Foreskin keratinocyte (primary cell): ENCODE measurements at places on chromosomes 2 and 18. TPM values are rescaled to one million over a fixed set of nuclear protein-coding genes. Genes with fewer than 3 reads are reported as not detected.

LRRTM4 gene
- not detected in 2 replicates for total RNA-seq

CPO gene
- total RNA-seq = not detected in 2 replicates

PPP1R1C gene
- 7.3 and 8.1 TPM in 2 replicates for total RNA-seq

TRIM43 gene
- total RNA-seq = not detected in 2 replicates

CAB39 gene
- 179 and 191 TPM in 2 replicates for total RNA-seq

ALPI gene
- not detected in 2 replicates for total RNA-seq

GPR17 gene
- total RNA-seq = not detected in 2 replicates

OBSL1 gene
- total RNA-seq = 32.0 and 33.7 TPM in 2 replicates

TTC32 gene
- 4.2 and 5.2 TPM in 2 replicates for total RNA-seq

PDK1 gene
- 7.1 and 7.8 TPM in 2 replicates for total RNA-seq

PID1 gene
- 7.7 and 8.6 TPM in 2 replicates for total RNA-seq

STARD6 gene
- 0.14 TPM in 1 of 2 replicates, not detected in the other for total RNA-seq

ARHGAP25 gene
- 17.5 and 19.6 TPM in 2 replicates for total RNA-seq

KCNF1 gene
- total RNA-seq = 0.04 TPM in 1 of 2 replicates, not detected in the other

TNFAIP6 gene
- total RNA-seq = not detected in 2 replicates

MAP2 gene
- total RNA-seq = 7.4 and 9.1 TPM in 2 replicates

IL36RN gene
- 0.67 and 0.88 TPM in 2 replicates for total RNA-seq

IL1B gene
- 84.8 and 98.9 TPM in 2 replicates for total RNA-seq

DSG2 gene
- total RNA-seq = 142 and 144 TPM in 2 replicates

MAT2A gene
- 141 and 157 TPM in 2 replicates for total RNA-seq

GRHL1 gene
- total RNA-seq = 0.92 and 1.2 TPM in 2 replicates

IGFBP5 gene
- total RNA-seq = 0.20 and 0.28 TPM in 2 replicates

CHRND gene
- not detected in 2 replicates for total RNA-seq

ROCK2 gene
- total RNA-seq = 31.2 and 32.6 TPM in 2 replicates

DHX57 gene
- 26.1 and 26.6 TPM in 2 replicates for total RNA-seq

METTL5 gene
- total RNA-seq = 102 and 105 TPM in 2 replicates

CCDC68 gene
- total RNA-seq = 3.9 and 4.0 TPM in 2 replicates

CYP27C1 gene
- total RNA-seq = 5.9 and 6.4 TPM in 2 replicates

AQP12B gene
- not detected in 2 replicates for total RNA-seq

FAP gene
- total RNA-seq = 1.2 and 3.0 TPM in 2 replicates

PTH2R gene
- total RNA-seq = not detected in 2 replicates

SERPINB12 gene
- 0.07 and 0.10 TPM in 2 replicates for total RNA-seq

CFAP221 gene
- total RNA-seq = not detected in 2 replicates

CUL3 gene
- 83.5 and 87.5 TPM in 2 replicates for total RNA-seq

GPR45 gene
- total RNA-seq = not detected in 2 replicates

CFC1 gene
- total RNA-seq = not detected in 2 replicates

SCG2 gene
- 0.14 TPM in 1 of 2 replicates, not detected in the other for total RNA-seq

FAM237A gene
- not detected in 2 replicates for total RNA-seq

CAPN13 gene
- total RNA-seq = not detected in 2 replicates

TWIST2 gene
- total RNA-seq = 24.1 and 27.8 TPM in 2 replicates

OR6B2 gene
- total RNA-seq = not detected in 2 replicates

BCL11A gene
- 7.1 and 7.2 TPM in 2 replicates for total RNA-seq

ALPP gene
- not detected in 2 replicates for total RNA-seq

AMER3 gene
- total RNA-seq = not detected in 2 replicates

STEAP3 gene
- total RNA-seq = 23.7 and 30.8 TPM in 2 replicates
